Brain (organoid and tissue), 16 donors: ENCODE measurements at places on chromosomes 3 and 15. TPM values are rescaled to one million over a fixed set of nuclear protein-coding genes. Genes with fewer than 3 reads are reported as not detected.

PSTPIP1 gene
- polyA plus RNA-seq, result 2.4 TPM

AHSG gene
- polyA plus RNA-seq, result not detected

BCL2A1 gene
- not detected for polyA plus RNA-seq

FES gene
- 4.1 TPM for polyA plus RNA-seq

HGD gene
- polyA plus RNA-seq, result not detected

SUSD5 gene
- polyA plus RNA-seq, result 2.4 TPM

BOC gene
- polyA plus RNA-seq, result 23.3 TPM

CCDC9B gene
- 1.2 TPM for polyA plus RNA-seq

FETUB gene
- not detected for polyA plus RNA-seq

CCDC14 gene
- polyA plus RNA-seq, result 13.9 TPM

MAP6D1 gene
- 47.5 TPM for polyA plus RNA-seq

CDC25A gene
- polyA plus RNA-seq, result 3.5 TPM

CAND2 gene
- polyA plus RNA-seq, result 10.3 TPM

KIF15 gene
- 12.0 TPM for polyA plus RNA-seq

TMC3 gene
- not detected for polyA plus RNA-seq

PLSCR2 gene
- polyA plus RNA-seq, result not detected

PLEKHO2 gene
- polyA plus RNA-seq, result 11.3 TPM

FANCD2OS gene
- not detected for polyA plus RNA-seq

LDHAL6B gene
- polyA plus RNA-seq, result not detected

PBRM1 gene
- 27.5 TPM for polyA plus RNA-seq

IL17RD gene
- polyA plus RNA-seq, result 6.1 TPM

HIGD2B gene
- polyA plus RNA-seq, result not detected

LRTM1 gene
- polyA plus RNA-seq, result not detected

DLL4 gene
- polyA plus RNA-seq, result 6.8 TPM
